ENCODE measurements at places on chromosomes 2 and 18.

DNA sequence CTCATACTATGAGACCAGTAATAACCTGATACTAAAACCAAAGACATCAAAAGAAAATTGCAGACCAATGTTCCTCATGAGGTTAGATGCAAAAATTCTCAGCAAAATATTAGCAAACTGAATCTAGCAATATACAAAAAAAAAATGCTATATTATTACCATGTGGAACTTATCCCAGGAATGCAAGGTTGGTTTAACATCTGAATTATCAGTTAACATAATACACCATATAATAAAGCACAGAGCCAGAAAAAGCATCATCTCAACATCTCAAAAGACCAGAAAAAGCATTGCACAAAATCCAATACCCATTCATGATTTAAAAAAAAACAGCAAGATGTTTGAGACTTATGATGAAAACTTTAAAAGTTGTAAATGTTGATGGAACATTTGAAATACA, 8.3 kb upstream of the ZCCHC2 start:
- no peak for DNase-seq

- DNase-seq, result no peak
These were observed 37.1 kb downstream of the EVA1A start for GRCh38 chr2:75523313-75524275.

DNA sequence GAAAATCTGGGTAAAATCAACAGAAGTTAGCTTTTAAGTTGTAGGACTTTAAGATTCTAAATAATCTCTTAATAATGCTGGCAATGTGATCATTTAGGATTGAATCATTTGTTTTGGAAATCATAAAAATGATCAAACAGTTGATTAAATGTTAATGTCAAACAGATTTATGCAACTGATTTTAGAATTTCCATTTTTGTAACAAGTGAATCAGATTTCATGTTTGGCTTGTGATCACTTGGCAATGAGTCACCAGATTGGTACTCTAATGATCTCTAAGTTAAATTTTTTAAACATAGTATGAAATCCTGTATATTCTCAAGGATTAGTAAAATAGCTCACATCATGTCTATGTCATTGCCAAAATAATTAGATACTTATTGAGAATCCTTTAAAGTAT, 50.1 kb upstream of the UNC80 start:
- no peak for DNase-seq

- DNase-seq, result no peak
These were observed 339.4 kb upstream of the ID2 start for GRCh38 chr2:8342407-8342806.

GRCh38 chr18:24846138-24846537, 385.7 kb downstream of the HRH4 start:
- DNase-seq, result no peak

- DNase-seq, result no peak
These were observed 90.4 kb upstream of the EML6 start for GRCh38 chr2:54632733-54633692.

GRCh38 chr2:128666596-128666995, 347.9 kb upstream of the HS6ST1 start:
- no peak for DNase-seq

Data from NCI-H2029 (cell line).